Stimulated activated CD4-positive, alpha-beta T cell treated with anti-CD3 and anti-CD28 coated beads, TNF-alpha, amount 100 ng/mL, for 48 hours (primary cell): ENCODE measurements at places on chromosomes 13 and 19.

DNA sequence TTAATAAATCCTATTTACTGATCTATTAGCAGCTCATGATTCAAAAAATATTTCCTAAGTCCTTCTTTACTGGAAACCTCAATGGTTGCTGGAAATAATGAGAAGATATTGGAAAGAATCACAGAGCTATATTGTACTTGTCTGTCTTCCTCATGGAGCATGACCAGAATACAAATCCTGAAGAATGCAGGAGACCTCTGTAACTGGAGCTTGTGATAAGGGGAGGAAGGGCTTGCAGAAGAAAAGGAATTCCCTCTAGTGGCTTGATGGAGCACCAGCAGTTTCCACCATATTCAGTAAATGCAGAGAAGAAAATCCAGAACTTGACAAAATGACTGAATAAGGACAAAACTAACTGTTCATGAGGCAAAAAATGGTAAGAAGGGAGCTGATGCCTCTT is 1333.1 kb downstream of the EFNB2 start:
- DNase-seq: no peak

- DNase-seq: peak; percentile 29
Observed at GRCh38 chr13:48233046-48233888, at the start of gene ITM2B. ITM2B (plus strand) TSS chr13:48233206; CDS start chr13:48233361, 155 bp downstream.

GRCh38 chr13:30884543-30884942 is 21.5 kb upstream of the MEDAG start:
- no peak for DNase-seq

- DNase-seq: no peak
Observed at GRCh38 chr19:15479391-15480345, at the start of gene PGLYRP2. PGLYRP2 (minus strand) TSS chr19:15479501; CDS start chr19:15479371, 130 bp downstream.

GRCh38 chr19:54388802-54389139 is 24.0 kb upstream of the LAIR1 start:
- DNase-seq: no peak

DNA sequence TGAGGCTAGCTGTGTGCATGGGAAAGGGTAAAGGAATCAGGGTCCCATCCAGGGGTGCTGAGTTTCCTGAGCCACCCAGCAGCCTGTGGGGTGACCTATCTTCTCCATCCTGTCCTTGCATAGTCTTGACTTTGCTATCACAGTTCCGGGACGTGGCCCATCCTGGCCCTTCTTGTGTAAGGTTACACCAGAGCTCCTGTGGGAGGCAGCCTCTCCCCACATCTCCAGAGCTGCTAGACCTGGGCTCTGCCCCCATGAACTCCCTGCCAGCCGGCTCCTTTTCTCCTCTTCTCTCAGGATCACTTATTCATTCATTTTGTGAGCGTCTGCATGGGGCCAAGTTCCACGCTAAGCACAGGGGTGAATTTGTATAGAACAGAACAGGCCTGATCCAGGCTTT is 238.9 kb downstream of the TSHZ3 start:
- no peak for DNase-seq

DNA sequence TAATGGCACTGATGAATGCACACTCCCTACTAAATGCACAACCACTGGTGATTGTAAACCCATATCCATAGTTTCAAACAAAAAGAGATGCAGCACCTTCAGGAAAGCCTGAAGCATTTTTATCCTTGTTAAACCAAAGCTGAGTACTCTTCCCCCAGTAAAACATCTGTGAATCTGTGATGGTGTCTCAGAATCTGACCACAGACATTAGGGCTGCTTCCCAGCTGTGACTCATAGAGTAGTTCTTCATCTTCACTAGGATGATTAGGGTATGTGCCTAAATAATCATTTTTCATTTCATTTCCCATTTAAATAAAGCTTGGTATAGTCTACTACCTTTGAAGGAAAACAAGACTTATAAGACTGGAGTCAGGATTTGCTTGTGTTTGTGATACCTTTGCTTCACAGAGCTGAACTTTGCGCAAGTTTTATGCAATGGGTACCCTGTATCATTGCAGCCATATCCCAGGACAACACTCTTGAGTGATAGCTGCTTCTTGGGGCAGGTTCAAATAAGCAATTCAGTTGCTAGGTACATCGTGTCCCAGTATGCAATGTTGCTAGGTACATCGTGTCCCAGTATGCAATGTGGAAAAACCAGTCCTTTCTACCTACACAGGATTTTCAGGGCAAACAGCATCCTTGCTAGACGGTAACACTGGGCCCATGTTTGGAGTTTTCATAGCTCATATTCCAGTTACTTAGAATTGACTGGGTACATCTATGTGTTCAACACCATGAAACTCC is 277.1 kb downstream of the IRS2 start:
- no peak for DNase-seq

- DNase-seq: no peak
Observed at GRCh38 chr13:111152844-111153243, 37.7 kb downstream of the ARHGEF7 start.

- no peak for DNase-seq
Observed at GRCh38 chr19:3145909-3146676, 10.3 kb downstream of the GNA15 start.

GRCh38 chr13:60689571-60689970 is 292.6 kb downstream of the TDRD3 start:
- DNase-seq: no peak

- DNase-seq: no peak
Observed at GRCh38 chr13:83286737-83287136, 595.5 kb downstream of the SLITRK1 start.

DNA sequence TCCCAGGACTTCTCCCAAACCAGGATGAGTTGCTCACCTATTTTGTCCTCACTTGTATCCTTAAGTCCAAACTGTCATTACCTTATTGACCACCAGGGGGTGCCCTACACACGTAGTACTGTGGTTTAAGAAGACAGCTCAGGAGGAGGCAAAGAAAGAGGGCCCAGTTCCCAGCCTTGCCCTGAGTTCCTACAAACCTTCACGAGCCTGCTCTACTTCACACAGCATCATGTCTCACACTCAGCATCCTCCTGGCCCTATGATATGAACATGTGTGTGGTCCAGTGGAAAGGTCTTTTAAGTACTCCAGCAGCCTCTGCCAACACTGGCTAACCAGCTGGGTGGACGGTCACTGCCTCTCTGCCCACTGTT is 8.1 kb upstream of the ZNF784 start:
- peak; percentile 92 for DNase-seq

- DNase-seq: no peak
Observed at GRCh38 chr19:6680141-6680540, 10.2 kb upstream of the TNFSF14 start.
